ENCODE measurements at places on chromosomes 2 and 18.
A peak's percentile ranks its signal among the peaks of the same experiment; 100 is the strongest.

DNA sequence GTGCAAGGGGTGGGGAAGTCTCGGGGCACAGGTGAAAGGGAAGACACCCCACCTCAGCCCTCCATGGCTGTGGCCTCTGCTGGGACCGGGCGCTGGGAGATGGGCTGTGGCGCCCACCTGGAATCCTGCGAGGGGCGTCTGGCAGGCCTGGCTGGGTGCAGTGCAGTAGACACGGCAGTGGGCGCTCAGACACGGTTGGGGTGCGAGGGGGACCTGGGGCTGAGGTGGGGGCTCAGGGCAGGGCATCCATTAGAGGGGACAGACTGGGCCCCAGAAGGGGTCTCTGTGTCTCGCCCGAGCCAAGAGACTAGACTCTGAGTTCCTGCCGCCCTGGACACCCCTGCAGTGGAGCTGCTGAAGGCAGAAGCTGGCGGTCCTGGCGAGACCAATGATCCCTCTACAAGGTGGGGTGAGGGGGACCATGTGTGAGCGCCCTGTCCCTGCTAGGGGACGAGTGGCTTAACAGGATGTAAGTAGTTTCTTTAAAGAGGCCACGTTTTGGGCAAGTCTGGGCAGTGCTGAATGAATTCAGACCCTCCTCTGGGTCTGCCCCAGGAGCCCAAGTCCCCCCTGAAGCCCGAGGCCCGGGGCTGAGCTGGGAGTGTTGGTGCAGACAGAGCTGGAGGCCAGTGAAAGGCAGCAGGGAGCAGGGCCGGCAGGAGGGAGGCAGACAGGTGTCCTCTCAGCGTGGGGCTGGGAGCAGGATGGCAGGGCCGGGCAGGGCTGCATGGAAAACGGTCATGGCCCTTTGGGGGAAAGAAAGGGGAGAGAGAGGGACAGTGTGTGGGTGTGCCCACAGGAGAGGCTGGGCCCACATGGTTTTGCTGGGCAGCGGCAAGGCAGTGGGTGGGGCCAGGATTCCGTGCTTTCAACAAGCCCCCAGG is 57.2 kb downstream of the HS6ST1 start:
- DNase-seq, result no peak

GRCh38 chr2:163735685-163736432 is at the start of gene FIGN:
FIGN (minus strand) TSS chr2:163736008; CDS start chr2:163734927, 1,081 bp downstream.
- DNase-seq, result peak; percentile 86

DNA sequence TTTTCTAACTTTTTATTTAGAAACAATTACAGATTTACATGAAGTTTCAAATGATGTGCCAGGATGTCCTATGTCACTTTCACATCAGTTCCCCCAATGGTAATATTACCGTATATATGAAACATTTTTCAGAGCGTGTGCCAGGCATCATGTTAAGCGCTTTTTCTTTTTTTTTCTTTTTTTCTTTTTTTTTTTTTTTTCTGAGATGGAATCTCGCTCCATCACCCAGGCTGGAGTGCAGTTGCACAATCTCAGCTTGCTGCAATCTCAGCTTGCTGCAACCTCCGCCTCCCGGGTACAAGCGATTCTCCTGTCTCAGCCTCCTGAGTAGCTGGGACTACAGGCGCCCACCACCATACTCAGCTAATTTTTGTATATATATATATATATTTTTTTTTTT is 5.6 kb upstream of the PPP4R1 start:
- no peak for DNase-seq

- DNase-seq, result no peak
Measured at GRCh38 chr2:218547978-218548377, 20.2 kb downstream of the USP37 start.

DNA sequence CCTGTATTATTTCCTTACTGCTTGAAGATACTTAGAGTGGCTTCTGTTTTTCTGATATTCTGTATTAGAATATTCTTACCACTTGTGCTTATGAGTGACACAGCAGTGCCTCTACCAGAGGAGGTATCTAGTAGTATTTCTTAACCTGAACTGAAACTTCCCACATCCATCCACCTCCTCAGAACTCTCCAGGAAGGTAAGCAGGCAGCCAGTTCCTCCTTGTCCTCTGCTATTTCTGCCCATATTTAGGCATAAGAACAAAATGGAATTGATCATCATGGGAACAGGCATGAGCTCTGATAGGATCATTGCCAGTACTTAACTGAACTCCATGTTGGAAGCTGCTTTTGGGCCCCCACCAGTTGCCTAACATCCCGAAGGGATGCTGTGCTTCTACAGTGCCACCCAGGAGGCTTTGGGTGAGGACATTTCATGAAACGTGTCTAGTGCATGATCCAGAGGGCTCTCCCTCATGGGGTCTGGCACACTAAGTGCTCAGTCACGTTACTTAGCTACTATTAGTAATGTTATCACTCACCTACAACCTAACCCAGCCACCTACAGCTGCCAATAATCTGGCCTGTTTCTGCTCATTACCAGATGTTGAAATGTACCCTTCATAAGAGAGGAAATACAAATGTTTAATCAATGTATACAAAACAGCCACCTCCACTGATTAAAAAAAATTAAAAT is 520.7 kb downstream of the EIPR1 start:
- DNase-seq, result no peak

DNA sequence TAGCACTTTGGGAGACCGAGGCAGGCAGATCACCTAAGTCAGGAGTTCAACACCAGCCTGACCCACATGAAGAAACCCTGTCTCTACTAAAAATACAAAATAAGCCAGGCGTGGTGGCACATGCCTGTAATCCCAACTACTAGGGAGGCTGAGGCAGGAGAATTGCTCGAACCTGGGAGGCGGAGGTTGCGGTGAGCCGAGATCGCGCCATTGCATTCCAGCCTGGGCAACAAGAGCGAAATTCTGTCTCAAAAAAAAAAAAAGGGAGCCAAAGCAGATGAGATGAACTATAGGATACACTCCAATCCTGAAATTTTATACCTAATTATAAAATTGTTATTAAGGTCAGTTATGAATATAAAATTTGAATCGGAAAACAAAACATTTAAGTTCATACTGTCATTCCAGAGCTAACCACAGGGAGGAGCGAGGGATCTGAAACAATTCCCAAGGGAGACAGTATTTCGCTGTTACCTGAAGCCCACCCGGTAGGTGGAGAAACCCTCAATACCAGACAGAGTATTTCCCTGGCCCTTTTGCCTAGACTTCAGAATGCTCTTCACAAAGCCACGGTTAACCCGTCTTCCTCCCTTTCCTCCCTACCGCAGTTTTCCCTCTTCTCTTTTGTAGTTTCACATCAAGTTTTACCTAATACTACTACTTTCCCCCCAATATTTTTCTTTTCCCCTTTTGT is 1.4 kb downstream of the PPM1G start:
- no peak for DNase-seq

- no peak for DNase-seq
Measured at GRCh38 chr18:48776641-48777025, 174.1 kb downstream of the SMAD7 start.

DNA sequence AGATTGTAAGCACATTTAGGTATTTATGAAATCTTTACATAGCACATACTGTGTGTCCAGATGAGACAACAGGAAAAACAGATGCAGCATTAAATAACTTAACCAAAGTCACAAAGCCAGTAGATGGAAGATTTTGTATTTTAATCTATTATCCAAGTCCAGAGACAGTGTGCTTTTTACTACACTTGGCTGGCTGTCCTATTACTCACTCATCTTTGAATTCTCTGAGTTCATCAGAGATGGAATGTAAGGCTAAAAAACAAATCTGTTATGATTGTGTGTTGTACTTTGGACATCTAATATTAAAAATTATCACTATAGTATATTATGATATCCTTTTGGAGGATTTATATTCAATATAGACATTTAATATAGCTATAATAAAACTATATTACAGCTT is 1189.4 kb downstream of the DSC3 start:
- no peak for DNase-seq

- no peak for DNase-seq
Measured at GRCh38 chr18:37392648-37393047, 172.9 kb downstream of the CELF4 start.

GRCh38 chr18:7878265-7879211 is 311.4 kb downstream of the PTPRM start:
- no peak for DNase-seq

DNA sequence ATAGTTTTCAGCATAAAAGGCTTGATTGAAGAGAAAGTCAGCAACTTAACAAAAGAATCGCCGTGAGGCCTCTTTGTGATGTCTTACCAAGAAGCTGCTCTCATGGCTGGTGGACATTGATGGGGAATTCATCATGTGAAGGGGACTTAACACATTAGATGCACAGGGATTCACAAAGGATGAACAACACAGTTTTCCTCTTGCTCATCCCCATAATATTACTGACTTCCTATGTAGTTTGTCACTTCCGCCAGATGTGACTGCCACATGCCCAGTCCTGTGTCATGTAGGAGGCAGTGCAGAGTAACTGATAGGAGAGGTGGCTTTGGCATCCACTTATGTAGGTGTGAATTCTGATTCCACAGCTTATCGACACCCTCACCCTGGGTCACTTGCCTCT is 232.6 kb upstream of the LYPD1 start:
- no peak for DNase-seq

- DNase-seq, result no peak
Measured at GRCh38 chr2:109715313-109715805, 78.7 kb upstream of the RGPD5 start.

GRCh38 chr2:33377048-33377447 is 99.4 kb upstream of the RASGRP3 start:
- DNase-seq, result no peak

DNA sequence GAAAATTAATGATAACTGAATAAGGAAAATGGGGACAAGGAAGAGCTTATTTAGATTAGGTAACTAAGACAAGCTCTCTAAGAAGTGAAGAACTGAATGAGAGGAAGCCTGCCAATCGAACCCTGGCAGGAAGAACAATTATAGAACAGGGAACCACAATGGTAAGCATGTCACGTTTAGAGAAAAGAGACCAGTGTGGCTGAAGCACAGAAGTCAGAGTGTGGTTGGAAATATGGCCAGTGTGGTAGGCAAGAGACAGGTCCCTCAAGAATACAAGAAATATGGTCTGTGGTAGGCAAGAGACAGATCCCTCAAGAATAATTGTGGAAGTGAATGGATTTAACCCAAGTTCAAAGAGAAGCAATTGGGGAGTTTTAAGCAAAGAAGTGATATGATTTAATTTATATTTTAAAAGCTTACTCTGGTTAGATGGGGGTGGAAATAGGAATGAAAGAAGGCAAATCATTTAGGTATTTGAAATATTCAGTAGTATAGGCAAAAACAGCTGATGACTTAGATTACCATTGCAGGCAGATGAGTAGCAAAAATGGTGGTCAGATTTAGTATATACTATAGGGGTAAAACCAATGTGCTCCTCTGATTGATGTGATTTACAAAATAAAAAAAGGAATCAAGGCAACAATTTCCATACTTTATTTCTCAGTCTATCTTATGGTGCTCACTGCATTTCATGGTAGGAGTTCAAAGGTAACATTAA is 38.8 kb upstream of the ERMN start:
- no peak for DNase-seq

- no peak for DNase-seq
Measured at GRCh38 chr18:70288851-70289328, at the start of gene SOCS6. SOCS6 (plus strand) TSS chr18:70289045; CDS start chr18:70324669, 35,624 bp downstream.

GRCh38 chr2:124884315-124884714 is 859.2 kb downstream of the CNTNAP5 start:
- DNase-seq, result no peak

GRCh38 chr2:210503001-210503623 is 26.6 kb upstream of the LANCL1 start:
- peak; percentile 45 for DNase-seq

GRCh38 chr2:242065426-242065825 is 195.9 kb downstream of the RTP5 start:
- no peak for DNase-seq

- DNase-seq, result no peak
Measured at GRCh38 chr2:70475266-70475665, 78.4 kb downstream of the TGFA start.

DNA sequence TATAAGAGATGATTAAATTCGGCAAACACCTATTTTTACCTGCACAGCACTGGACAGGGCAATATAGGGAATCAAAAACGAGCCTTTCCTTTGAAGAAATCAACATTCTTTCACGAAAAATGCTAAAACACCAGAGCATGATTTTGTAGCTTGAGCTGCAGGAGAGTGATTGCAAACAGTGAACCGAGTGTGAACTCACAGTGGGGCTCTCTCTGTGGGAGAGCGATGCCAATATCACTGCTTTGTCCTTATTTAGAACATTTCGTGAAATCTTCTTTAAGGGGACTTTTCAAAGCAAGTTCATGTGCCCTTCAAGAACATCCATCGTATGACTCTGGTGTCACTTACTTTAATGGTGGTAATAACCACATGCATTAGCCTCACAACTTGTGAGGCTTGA is 238.8 kb downstream of the CD226 start:
- DNase-seq, result no peak

DNA sequence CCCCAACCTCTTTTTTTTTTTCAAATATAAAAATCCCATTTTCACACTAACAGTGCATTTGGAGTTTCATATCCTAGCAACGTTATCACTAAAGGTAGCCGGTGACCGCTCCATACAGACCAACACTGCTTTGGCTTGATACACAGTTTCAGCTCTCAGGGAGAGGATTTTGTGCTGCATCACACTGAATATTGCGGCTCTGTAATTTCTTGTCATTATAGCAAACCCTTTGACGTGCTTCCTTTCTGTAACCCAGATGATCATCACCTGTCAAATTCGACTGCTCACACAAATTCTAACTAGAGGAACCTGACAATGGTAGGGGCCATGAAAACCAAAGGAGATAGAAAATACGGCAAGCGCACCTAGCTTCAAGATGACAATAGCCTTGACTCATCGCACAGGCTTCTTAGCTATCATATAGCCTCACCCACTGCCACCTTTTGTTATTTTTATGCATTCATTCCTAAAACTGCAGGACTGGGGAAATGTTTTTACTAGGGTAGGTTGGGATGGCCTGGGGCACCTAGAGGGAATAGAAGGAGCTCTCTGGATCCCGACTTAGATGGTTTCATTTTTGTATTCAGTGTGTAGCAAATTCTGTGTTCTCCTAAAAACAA is 582.9 kb upstream of the PIK3C3 start:
- no peak for DNase-seq

- no peak for DNase-seq
Measured at GRCh38 chr2:199882667-199883066, 28.4 kb upstream of the C2orf69 start.

- peak; percentile 47 for DNase-seq
Measured at GRCh38 chr2:21819454-21819853, 695.7 kb downstream of the TDRD15 start.

GRCh38 chr2:118806797-118807667 is 40.4 kb downstream of the EN1 start:
- DNase-seq, result no peak

DNA sequence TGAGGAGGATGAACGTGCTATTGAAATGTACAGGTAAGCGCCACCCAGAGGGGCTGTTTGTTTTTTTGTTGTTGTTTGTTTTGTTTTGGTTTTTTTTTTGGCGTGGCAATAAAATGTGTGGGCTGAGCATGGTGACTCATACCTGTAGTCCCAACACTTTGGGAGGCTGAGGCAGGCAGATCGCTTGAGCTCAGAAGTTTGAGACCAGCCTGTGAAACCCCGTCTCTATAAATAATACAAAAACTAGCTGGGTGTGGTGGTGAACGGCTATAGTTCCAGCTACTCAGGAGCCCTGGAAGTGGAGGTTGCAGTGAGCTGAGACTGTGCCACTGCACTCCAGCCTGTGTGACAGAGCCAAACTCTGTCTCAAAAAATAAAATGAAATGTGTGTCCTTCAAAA is 6.2 kb downstream of the PDCL3 start:
- no peak for DNase-seq

- DNase-seq, result no peak
Measured at GRCh38 chr18:5311301-5311989, 15.9 kb upstream of the ZBTB14 start.

Data from brain microvascular endothelial cell (primary cell).